ENCODE measurements at places on chromosomes 12 and 14.

DNA sequence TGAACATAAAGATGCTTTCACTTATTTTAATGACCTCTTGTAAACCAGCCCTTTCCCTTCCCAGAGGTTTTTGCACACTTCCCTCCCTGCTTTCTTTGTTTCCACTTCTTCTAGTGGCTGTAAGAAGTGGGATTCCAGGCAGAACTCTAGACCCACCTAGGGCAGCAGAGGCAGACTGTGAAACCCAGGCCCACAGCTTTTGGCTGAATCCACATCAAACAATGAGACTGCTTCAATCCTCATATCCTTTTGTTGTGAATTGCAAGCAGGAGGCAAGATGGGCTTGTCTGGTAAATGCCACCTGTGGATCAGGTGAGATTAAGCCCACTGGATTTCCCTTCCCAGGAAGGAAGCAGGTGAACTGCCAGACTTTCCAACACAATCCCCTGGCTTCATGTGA is 12.8 kb downstream of the CCDC177 start:
- DNase-seq: no peak

DNA sequence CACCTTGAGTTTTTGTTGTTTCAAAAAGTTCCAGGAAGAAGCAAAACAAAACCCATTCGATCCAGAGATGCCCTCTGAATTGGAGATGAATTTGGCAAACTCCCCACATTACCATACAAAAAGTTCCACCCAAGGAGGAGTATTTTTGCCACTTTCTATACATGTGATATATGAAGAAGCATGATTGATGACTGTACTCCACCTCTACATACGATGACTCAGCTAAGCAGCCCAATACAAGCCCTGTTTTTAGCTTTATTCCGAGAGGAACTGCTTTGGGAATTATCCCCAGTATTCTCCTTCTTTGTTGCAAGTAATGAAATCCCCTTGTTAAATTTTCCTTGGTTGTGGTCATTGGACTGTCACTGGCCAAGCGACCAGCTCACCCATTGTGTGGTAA is 11.4 kb downstream of the TMEM253 start:
- no peak for DNase-seq

- DNase-seq: no peak
These were observed 4.5 kb upstream of the KRT4 start for GRCh38 chr12:52818388-52818787.

- no peak for DNase-seq
These were observed 717.3 kb downstream of the TRHDE start for GRCh38 chr12:72989458-72989947.

DNA sequence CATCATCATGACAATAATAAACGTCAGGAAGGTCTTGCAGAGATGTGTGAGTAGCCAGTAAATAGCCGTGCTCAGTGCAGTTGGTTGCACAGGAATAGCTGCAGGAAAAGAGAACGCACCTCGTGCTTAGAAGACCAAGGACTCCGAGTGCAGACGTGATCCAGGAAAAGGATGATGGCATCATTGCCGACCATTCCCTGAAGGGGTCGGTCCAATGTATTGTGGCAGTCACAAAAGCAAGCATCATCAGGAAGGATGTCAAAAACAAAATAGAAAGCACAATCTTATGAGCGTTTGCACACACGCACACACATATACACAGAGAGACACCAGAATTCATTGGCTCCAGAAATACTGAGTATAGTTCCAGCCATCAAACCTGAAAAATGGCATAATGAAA is 12.8 kb downstream of the DUSP6 start:
- no peak for DNase-seq

DNA sequence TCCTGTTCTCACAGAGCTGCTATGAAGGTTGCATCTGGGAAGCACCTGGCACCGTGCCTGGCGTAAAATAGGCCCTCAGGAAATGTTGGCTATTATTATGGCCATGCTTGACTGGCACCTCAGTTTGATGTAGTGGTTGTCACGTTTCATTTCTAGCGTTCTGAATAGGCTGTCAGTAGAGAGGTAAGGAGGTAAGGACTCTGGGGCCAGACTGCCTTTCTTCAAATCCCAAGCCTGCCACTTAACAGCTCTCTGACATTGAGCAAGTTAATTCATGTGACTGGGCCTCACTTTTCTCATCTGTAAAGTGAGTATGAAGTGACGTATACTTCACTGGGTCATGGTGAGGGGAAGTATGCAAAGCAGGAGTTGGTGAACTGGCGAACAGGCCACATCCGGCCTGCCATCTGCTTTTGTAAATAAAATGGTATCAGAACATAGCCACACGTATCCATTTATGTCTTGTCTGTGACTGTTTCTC is 196.2 kb downstream of the CACNA1C start:
- no peak for DNase-seq

DNA sequence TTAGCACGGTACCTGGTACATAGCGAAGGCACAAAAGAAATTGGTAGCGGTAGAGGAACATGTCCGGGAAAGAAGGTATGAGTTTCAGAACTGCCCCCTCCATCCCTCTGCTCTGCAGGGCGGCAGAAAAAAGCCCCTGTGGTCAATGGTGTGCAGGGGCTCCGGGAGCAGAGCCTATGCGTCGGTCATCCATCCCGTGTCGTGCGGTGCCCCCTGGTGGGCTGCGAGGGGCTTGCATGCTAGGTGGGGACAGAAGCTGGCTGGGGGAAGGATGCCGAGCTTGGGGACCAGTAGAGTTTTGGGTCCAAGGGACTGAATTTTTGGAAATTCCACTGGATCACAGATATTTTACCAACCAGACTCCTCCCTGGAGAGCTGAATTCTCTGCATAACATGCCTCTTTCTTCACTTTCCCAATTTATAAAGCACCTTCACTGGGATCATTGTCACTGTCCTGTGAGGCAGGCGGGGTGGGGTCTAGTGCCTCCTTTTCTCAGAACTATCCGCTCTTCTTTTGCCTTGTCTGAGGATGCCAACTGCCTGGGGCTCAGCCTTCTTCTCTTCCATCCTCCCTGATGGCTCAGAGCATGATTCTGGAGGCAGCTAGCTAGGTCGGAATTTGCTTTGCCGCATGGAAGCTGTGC is 148.7 kb downstream of the SMOC1 start:
- no peak for DNase-seq

GRCh38 chr12:97556302-97556779 is 93.7 kb downstream of the RMST start:
- no peak for DNase-seq

DNA sequence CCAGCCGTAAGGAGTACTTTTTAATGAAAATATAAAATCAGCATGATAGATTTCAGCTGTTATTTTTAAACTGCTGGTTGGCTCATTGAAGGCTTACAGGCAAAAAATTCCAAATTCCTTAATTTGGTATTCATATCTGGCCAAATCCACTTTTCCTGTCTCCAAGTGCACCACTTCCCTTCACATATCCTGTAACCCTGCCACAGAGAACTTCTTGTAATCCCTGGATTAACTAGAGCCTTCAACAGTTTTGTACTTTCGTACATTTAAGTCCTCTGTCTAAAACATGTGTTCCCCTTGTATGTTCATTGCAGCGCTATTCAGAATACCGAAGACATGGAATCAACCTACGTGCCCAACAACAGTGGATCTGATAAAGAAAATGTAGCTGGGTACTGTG is 9.6 kb downstream of the PUS7L start:
- no peak for DNase-seq

- DNase-seq: no peak
These were observed 62.7 kb downstream of the CHST11 start for GRCh38 chr12:104519190-104520019.

DNA sequence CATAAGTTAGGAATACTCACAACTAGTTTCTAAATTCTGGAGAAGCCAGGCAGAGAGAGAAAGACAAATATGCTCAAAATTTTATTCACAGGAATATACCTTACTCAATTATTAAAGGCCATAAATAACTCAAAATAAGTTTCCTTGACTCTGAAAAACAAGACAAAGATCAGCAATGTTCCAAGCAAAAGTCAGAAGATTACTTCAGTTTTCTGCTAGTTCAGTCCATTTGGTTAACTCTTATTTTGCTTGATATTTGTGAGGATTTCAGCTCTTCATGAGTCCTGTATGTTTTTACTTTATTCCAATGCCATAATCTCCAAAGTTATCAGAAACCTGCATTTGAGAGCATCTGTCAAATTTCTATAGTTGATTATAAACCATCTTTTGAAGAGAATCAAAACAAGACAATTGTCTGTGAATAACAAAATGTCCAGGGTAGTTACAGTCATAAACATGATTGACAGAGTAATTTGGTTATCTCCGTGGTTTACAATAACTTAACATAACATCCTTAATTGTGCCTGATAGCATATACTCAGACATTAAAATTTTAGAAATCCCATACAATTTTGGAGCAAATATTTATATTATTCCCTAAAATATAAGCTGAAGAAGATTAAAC is 17.1 kb downstream of the ASCL4 start:
- no peak for DNase-seq

DNA sequence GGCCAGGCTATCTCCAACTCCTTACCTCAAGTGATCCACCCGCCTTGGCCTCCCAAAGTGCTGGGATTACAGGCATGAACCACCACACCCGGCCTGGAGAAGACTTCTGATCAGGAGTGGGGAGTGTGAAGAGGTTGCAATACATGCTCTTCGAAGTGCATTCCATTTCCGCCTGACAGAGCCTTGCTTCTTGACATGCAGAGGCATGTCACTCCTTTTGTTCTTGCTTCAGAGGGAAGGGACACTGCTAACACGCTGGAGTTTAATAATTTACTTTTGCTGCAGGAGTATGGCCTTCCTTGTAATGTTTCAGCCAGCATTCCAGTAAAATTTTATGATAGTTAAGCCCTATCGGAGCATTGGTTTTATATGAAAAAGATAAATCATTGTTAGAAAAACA is 74.9 kb downstream of the SLC25A47 start:
- no peak for DNase-seq

GRCh38 chr12:98449584-98449983 is 65.8 kb upstream of the TMPO start:
- no peak for DNase-seq
